ENCODE measurements at places on chromosomes 2 and 18.

GRCh38 chr2:88692187-88692586 is 714 bp downstream of the RPIA start:
- no peak for DNase-seq

GRCh38 chr2:171553236-171553635 is 31.0 kb downstream of the CYBRD1 start:
- no peak for DNase-seq

- DNase-seq, result no peak
Measured at GRCh38 chr2:2921011-2921720, 456.5 kb downstream of the EIPR1 start.

DNA sequence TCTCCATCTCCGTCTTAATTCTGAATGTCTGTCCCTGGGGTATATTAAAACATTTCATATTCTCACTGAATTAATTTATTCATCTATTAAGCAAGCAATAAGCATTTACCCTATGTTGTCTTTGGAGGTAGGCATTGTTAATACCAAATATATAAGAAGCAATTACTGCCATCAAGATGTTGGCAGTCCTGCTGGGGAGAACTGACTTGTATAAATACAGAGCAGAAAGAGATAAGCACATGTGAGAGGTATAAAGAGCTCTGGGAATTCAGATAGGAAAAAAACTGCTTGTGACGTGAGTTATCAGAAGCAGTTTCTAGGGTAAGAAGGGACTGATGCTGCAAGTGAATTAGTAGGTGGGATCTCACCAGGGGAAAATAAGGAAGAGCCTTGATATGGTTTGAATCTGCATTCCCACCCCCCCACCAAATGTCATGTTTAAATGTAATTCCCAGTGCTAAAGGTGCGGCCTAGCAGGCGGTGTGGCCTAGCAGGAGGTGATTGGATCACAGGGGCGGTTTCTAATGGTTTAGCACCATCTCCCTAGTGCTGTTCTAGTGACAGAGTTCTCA is 286.8 kb downstream of the RAD51AP2 start:
- DNase-seq, result no peak

- no peak for DNase-seq
Measured at GRCh38 chr2:9715238-9715637, 84.4 kb upstream of the YWHAQ start.

GRCh38 chr2:126664234-126664633 is 8.3 kb downstream of the GYPC start:
- DNase-seq, result no peak

- no peak for DNase-seq
Measured at GRCh38 chr2:9883897-9884296, 40.6 kb downstream of the TAF1B start.

- no peak for DNase-seq
Measured at GRCh38 chr2:14140009-14140550, 492.4 kb upstream of the LRATD1 start.

DNA sequence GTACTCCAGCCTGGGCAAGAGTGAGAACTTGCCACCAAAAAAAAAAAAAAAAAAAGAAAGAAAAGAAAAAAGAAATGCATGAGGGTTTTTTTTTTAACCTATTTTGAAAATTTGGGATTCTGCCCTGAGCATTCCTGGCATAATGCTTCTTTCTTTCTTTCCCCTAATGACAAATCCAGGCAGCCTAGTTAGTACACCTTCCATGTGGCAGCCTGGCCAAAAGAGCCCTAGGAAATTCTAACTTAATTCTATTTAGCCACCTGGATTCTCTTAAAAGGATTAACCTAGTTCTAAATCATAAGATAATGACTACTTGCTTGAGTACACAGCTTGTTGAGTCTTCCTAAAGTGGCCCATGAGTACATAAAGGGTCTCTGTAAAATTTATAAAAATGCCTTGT is 160.1 kb downstream of the THADA start:
- no peak for DNase-seq

- no peak for DNase-seq
Measured at GRCh38 chr2:194723446-194723845, 933.6 kb upstream of the SLC39A10 start.

DNA sequence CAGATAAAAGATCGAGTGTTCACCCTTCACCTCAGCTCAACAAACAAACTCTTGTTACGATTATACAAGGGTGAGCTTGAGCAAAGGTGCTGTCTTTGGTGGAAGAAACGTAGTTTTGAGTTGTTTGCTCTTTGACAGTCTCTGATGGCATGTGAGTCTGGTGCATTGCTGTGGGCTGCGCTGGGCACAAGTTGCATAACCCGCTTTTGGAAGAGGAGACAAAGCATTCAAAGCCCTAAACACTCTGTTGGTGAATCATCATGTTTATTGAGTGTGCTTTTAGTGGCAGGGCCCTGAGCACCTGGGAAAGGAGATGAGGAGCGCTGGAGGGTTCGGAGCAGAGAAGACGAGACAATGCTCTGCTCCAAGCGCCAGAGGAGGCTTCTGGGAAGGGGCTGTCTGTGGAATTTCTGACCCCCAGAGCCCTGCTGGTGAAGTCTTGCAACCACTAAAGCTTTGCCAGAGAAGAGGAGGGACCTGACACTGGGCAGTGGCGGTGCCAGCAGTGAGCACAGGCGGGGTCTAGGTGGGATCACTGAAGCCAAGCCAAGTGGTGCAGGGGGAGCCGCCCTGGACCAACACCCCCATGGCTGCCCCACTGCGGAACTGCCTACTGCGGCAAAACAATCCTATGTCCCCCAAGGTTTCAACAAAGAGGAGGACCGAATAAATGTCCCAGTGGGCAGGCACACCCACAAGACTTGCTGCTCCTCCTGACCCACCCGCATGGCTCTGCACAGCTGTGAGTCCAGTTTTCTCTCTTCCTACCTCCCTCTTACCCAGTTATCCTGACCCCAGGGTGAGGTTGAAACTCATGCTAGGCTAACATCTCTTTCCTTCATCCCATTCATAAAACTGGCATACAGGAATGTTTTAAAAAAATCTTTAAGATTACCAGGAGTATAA is 64.0 kb downstream of the TNFRSF11A start:
- no peak for DNase-seq

DNA sequence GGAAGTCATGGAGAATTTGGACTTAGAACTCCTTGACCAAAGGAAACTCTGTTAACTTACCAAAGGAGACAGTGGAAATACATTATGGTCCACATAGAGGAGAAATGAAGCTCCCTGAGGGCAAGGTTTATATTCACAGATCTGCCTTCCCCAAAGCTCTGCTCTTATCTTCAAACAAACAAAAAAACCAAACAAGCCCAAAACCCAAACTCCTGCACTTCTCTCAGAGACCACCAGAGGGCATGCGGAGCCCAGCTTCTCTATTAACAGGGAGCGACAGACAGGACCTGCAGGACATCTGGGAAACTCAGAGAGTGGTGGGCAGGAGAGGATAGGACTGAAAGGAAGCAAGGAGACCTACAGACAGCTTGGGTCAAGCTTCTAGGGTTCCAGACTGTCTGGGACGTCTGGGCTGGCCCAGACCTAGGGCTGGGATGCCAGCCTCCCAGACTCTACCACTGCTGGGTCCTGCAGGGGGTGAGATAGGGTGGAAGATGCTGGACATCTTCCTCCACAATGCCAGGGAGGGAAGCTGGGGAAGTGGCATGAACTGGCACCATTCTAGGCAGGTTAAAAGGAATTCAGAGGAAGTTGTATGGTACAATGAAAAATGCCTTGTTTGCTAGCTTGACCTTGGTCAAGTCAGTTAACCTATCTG is 4.0 kb upstream of the WNT10A start:
- DNase-seq, result peak; percentile 58

DNA sequence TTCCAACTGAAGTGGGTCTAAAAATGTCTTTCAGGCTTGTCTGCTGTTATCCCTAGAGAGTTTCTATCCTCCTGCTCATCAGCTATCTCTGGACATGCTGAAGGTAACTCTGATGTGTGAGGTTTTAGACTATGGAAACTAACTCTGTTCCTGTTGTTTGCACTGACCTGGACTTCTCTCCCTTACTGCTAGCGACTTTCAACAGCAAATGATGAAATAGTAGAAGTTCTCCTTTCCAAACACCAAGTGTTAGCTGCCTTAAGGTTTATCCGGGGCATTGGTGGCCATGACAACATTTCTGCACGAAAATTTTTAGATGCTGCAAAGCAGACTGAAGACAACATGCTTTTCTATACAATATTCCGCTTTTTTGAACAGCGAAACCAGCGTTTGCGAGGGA is 26.9 kb downstream of the RMC1 start:
- DNase-seq, result no peak

- DNase-seq, result peak; percentile 34
Measured at GRCh38 chr2:47272031-47272864, 117.1 kb upstream of the STPG4 start.

- no peak for DNase-seq
Measured at GRCh38 chr2:14257801-14258507, 374.6 kb upstream of the LRATD1 start.

DNA sequence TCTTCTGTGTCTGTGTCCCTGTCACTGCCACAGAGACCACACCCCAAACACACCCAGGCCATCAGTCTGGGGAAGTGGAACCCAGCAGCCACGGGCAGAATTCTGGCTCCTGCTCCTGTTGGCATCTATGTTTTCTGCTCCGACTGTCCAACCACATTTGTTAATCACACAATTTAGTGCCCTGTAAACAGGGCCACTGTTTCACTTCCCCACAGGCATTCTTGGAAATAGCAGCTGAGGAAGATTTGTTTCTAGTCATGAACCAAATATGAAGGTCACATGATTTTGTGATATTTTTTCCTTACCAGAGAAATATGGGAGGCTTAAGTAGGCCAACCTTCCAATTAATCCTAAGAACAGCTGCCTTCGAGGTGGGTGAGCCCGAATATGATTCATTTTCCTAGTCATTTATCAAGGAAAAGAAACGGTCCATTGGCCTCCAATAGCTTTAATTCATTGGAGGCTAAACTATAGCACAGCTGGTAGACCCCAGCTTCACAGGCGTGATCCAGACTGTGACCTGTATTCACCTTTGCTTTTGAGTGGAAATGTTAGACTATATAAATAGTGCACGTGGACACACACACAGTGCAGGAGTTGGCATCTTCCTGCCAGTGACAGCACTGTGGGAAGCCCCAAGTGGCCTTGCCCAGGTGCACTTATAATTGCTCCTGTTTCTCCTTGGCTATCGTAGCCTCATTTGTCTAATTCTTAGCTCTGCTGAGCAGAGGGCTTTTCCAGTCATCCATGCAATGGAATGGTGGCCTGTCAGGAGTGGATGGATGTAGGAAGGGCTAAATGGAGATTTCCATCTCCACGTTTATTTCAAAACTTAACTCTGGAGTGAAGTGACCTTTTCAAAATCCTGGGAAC is 267.9 kb downstream of the LPIN1 start:
- no peak for DNase-seq

DNA sequence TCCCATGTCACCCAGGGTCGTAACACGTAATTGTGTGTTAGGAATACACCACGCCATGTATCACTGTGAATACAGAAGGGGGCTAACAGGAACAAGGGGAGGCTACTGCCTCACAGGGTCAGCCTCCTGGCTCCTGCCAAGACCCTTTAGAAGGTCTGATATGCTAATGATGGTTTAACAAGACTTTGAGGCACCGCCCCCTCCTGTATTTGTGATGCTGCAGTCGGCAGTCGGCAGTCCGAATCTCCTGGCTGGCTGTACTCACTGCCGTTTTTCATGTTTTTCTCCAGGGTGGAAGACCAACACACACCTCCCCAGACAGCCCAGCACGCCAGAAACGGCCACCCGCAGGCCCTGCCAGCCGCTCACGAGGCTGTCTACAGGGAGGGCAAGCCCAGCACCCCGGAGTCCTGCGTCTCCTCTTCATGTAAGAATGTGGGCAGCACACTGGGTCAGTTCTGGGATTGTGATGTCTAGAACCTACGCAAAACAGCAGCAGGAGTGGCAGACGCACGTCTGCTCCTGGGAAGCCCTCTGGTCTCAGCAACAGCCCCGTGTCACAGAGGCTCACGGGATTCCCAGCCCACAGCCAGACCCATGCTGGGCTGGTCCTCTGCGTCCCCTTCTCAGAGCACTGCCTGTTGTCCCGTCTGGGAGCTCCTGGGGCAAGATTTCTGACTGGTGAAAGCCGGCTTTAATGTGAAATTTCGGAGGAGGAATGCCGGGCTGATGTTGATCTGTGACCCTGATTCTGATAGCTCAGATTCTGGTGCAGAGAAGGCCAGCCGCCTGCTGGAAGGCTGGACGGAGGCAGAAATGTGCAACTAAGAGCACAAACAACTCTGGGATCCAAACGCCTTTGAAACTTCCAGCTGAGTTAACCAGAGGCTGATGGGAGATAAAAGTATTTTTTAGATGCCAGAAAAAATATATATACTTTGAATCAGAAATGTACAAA is 39.7 kb upstream of the B3GNT7 start:
- DNase-seq, result no peak

- no peak for DNase-seq
Measured at GRCh38 chr2:152227969-152228592, 52.5 kb upstream of the STAM2 start.

GRCh38 chr2:85583667-85584353 is 421 bp upstream of the VAMP5 start:
- no peak for DNase-seq

- DNase-seq, result no peak
Measured at GRCh38 chr2:236521556-236521955, 48.1 kb upstream of the ACKR3 start.

- DNase-seq, result no peak
Measured at GRCh38 chr18:79553696-79554095, 125.9 kb upstream of the CTDP1 start.

- DNase-seq, result no peak
Measured at GRCh38 chr2:85873679-85874078, 15.1 kb downstream of the ST3GAL5 start.

- no peak for DNase-seq
Measured at GRCh38 chr2:43013821-43014345, 212.5 kb downstream of the ZFP36L2 start.

GRCh38 chr18:8711736-8712135 is 6.4 kb downstream of the MTCL1 start:
- DNase-seq, result no peak

- no peak for DNase-seq
Measured at GRCh38 chr18:63681449-63682340, 20.0 kb upstream of the SERPINB3 start.

DNA sequence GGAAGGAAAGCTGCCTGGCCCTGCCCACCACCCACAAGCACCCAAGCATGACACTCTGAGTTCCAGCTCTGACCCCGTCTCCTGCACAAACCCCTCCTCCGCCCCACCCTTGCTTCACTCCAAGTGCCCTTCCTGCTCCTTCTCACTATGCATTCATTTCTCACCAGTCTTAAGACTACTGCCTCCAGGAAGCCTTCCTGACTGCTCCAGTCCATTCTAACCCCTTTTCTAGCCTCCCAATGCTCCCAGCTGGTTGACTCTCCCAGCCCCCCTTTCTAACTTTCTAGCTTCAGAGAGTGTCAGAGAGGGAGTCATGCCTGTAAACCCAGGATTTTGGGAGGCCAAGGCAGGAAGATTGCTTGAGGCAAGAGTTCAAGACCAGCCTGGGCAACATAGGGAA is 8.2 kb upstream of the NAGK start:
- DNase-seq, result no peak

DNA sequence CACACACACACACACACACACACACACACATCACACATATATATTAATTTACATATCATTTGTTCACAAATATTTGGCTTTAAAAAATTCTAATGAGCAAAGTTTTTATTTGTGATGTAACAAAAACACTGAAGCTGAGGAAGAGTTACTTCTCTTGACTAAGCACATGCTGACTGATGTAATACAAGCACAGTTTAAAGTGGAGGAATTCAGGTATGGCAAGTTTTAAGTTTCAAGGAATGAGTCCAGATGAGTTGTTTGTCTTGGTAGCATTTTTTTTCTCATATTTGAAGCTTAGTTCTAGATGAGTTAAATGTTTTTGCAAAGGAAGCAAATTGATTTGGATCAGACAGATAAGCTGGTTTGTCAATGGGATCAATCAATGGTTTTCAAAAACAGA is 20.2 kb upstream of the CALCRL start:
- no peak for DNase-seq

- DNase-seq, result no peak
Measured at GRCh38 chr18:43442571-43442970, 165.3 kb upstream of the SYT4 start.

All from stimulated activated CD4-positive, alpha-beta T cell treated with anti-CD3 and anti-CD28 coated beads, Interleukin-1b, Interleukin-23, amount 100 ng/mL, for 1 hour (primary cell).